H7 (cell line): ENCODE measurements at places on chromosomes 6 and 20. TPM values are rescaled to one million over a fixed set of nuclear protein-coding genes. Genes with fewer than 3 reads are reported as not detected.

The BIRC7 gene
- 0.26 TPM in 1 of 2 replicates, not detected in the other for total RNA-seq

The ZC2HC1B gene
- not detected in 2 replicates for total RNA-seq

DNA sequence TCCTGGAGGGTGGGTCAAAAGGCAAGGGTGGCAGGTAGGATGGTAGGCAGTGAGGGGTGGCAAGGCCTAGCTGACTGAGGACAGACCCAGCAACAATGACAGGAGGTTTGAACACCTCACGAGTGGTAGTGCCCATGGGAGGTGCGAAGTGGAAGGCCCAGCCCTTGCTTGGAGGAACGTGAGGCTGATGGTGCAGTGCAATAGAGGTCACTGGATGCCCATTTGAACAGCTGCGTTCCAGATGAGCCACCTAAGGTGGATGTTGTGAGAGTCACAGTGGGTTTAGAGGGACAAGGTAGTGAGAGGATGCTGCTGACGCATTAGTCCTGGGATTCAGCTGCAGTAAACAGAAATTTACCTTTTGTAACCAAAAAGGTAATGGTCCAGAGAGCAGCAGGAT, 15.6 kb downstream of the TMEM74B start:
- DNase-seq: no peak

GRCh38 chr20:37233548-37234253, 27.9 kb downstream of the GHRH start:
- no peak for DNase-seq

- DNase-seq: no peak
Observed at GRCh38 chr6:28742668-28743270, 181.0 kb downstream of the TRIM27 start.

The UBE2J1 gene
- total RNA-seq: 11.8 and 12.2 TPM in 2 replicates

DNA sequence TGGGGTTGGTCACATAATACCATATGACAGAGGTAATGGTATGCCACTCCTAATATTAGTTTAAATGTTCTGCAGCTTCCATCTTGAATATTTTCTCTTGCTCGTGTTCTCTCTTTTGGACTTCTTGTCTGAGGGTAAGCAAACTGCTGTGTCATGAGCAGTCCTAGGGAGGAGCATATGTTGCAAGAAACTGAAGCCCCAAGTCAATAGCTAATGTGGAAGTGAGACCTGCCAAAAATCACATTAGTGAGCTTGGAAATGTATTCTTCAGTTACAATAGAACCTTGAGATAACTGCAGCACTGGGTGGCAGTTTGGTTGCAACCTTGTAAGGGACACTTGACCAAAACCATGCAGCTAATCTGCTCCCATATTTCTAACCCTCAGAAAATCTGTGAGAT, 178.2 kb upstream of the IMPG1 start:
- no peak for DNase-seq

DNA sequence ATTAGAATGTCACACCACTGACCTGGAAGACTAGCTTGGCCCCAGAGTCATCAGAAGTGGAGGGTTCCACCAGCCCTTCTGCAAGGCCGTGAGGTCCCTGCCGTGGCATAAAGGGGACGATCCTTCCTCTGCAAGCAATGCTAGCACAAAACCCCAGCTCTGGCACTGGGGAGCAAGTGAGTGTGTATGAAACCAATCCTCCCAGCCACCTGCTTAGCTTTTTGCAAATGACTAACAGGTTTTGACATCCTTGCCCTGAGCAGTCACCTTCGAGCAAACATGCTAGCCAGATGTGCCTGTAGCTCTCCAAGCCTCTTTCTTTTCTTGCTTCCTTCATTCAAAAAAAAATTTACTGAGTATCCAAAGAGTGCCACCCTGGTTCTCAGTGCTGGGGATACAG, 8.6 kb downstream of the SULF2 start:
- no peak for DNase-seq

DNA sequence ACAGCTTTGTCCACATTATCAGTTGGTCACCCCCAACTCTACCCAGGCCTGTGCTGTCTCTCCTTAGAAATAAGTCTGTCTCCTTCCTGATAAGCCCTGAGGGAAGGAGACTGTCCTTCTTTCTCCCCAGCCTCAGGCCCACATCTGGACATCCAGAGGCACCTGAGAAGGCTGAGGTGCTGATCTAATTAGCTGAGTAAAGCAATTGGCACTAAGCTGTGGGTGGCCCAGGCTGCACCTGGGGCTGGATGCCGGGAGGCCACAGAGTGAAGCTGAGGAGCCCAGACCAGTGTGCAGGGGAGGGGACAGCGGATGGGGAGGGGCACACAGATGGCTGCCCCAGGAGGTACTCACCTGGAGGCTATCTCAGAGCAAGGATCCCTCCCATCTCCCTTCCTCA, 26.2 kb upstream of the BMP7 start:
- no peak for DNase-seq

- no peak for DNase-seq
Observed at GRCh38 chr6:98578016-98578415, 256.4 kb upstream of the POU3F2 start.

GRCh38 chr20:6007529-6008103, 46.2 kb downstream of the LRRN4 start:
- DNase-seq: no peak

The ACSS1 gene
- total RNA-seq: not detected in 2 replicates

The BPIFA1 gene
- total RNA-seq: not detected in 2 replicates

The CFB gene
- not detected in 2 replicates for total RNA-seq

DNA sequence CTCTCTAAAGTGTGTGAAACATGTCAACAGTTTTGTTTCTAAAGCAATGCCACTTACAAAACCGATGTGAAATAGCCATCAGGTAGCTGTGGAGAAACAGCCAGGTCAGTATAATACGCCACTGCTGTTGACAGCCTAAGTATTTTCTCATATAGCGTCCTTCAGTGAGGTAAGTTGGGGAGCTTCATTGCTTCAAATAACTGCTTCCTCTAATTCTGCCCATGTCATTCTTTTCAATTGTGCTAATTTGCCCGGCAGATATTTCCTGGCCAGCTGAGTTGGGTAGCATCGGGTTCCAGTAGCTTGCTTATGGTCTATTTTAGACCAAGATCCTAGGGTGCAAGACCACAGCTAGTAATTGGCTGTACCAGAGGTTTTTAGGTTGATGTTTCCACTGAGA, 2.1 kb upstream of the ARMC2 start:
- no peak for DNase-seq

DNA sequence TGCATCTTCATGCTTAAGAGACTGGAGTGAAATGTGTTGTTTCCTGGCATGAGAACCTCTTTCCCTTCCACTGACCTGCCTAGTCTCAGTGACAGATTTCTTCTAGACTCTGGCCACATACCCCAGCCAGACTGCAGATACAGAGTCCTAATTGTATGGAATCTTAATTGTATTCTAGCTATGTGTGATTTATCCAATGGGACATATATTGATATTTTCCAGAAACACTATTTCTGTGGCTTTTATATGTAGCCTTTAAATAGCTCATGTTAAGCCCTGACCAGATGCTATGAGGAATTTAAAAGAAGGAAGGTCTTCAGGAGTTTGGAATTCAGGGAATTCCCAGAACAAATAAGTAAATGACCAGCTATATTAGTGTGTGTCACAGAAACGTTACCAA, 99.0 kb downstream of the FIG4 start:
- no peak for DNase-seq

The ALDH5A1 gene
- 1.00 and 1.5 TPM in 2 replicates for total RNA-seq

GRCh38 chr20:4453359-4453758, 268.4 kb upstream of the PRND start:
- DNase-seq: no peak

The KCNQ2 gene
- 92.6 and 129 TPM in 2 replicates for total RNA-seq

GRCh38 chr20:12808006-12808567, 200.7 kb upstream of the SPTLC3 start:
- DNase-seq: no peak
